IPS DF 6.9 (cell line): ENCODE measurements at places on chromosomes 7 and 10.

DNA sequence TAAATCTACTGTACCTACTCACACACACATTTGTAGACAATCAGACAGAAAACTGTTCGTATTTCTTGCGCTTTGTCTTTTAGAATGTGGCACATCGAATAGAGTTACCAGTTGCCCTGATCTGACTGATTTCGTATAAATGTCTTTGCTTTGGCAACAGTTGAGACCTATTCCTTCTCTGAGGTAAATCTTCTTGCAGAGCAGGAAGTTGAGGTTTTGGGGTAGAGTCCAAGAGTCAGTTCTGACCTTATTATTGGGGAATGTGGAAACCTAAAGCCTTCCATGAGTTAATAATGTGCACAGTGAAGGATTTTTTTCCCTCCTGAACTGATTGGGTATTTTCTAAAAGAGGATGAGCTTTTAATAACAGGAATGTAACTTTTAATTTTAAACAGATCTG is 135.3 kb downstream of the KIAA1217 start:
- no peak for DNase-seq

GRCh38 chr10:132955479-132955878 is 13.1 kb upstream of the CFAP46 start:
- no peak for DNase-seq

GRCh38 chr7:2109936-2110609 is 122.7 kb downstream of the MAD1L1 start:
- no peak for DNase-seq

DNA sequence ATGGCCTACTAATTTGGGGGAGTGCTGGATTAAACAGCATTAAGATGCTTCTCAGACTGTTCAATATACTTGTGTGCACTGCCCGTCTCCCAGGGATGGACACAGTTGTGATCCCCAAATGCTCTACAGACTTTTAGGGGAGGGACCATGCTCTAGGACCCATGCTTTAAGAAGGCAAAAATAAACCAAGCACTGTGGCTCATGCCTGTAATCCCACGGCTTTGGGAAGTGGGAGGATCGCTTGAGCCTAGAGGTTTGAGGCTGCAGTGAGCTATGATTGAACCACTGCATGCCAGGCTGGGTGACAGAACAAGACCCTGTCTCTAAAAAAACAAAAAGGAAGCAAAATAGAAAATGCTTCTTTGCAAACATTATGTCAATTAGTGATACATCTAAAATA is 102.6 kb downstream of the VOPP1 start:
- DNase-seq = no peak

- DNase-seq = no peak
Observed at GRCh38 chr10:11448190-11448544, 163.3 kb downstream of the USP6NL start.

DNA sequence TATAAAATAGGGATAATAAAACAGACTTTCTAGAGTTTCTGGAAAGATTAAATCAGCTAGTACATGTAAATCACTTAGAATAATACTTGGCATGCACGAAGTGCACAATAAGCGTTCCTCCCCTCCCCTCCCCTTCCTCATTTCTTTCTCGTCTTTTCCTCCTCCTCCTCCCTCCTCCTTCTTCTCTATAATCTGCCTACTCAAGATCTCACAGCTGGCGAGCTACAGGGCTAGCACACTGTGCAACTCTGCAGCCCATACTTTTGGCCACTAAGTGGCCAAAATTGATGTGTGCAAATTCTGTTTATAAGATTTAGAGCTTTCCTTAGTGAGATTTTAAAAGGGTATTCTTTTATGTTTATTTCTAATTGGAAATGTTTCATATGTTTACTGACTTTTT is 565.3 kb downstream of the PHTF2 start:
- DNase-seq = no peak

GRCh38 chr7:84844771-84845170 is 342.1 kb downstream of the SEMA3D start:
- no peak for DNase-seq

- DNase-seq = no peak
Observed at GRCh38 chr10:124101351-124101750, 8.0 kb upstream of the CHST15 start.

GRCh38 chr10:45425621-45426563 is 51.9 kb downstream of the ALOX5 start:
- DNase-seq = no peak

GRCh38 chr7:77327932-77328628 is 88.1 kb downstream of the GSAP start:
- DNase-seq = no peak

DNA sequence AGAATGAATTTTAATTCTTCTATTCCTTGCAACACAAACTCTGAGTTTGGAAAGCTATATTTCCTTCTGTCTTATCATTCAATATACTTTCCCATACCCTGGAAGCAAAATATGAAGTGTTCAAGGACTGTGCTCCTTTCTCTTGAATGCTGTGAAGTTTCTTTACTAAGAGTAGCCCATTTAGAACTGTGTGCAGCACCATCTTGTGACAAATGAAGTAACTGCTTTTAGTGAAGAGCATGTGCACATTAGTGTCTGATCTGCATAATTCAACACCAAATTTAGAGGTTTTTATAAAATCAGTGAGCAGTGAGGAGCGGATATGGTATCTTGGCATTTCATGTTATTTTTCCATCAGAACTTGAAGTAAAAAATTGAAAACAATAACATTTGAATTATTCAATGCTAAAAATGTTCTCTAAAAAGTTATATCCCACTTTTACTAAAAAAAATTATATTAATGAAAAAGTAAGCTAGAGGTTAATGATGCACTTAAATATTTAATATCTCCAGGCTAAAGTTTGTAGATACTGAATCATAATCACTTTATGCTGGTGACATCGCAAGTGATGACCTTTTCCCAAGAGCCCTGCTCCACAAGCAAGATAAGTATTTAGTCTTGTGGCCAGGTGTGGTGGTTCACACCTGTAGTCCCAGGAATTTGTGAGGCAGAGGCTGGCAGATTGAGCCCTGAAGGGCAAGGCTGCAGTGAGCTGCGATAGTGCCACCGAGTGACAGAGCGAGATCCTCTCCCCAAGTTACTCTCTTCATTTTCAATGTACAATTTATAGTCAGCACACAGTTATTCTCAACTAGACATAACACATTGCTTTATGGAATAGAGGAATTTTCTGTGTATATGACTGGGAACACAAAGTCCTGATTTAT is 108.8 kb upstream of the PCLO start:
- no peak for DNase-seq

- DNase-seq = no peak
Observed at GRCh38 chr7:133339772-133340171, 86.9 kb downstream of the EXOC4 start.

GRCh38 chr10:122827302-122827701 is 18.4 kb downstream of the CUZD1 start:
- no peak for DNase-seq

DNA sequence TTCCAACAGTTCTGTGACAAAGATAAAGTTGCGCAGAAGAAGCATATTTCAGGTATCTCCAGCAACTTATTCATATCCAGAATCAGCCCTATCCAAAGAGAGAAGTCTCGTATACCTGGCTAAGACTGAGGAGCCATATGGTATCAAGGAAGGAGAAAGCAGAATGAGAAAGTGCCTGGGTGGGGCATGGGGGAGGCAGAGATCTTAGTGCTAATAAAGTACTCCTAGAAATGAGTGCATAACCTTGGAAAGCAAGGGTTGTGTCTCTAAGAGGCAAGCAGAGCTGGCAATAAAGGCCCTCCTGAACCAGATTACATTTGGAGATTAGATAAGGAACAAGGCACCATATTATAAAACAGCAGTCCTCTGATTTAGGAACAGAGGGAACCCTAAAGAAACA is 12.7 kb downstream of the TASOR2 start:
- DNase-seq = no peak

GRCh38 chr10:84012431-84012830 is 126.9 kb upstream of the GHITM start:
- no peak for DNase-seq

GRCh38 chr7:54546986-54547314 is 4.8 kb downstream of the VSTM2A start:
- DNase-seq = no peak

DNA sequence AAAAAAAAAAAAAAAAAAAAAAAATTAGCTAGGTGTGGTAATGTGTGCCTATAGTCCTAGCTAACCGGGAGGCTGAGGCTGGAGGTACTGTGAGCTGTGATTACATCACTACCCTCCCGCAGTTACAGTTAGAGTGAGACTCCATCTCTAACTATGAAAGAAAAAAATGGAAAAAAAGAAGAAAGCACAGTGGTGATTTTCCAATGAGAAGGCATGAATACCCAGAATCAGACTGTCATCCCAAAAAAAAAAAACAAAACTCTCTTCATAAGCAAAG is 269.9 kb upstream of the MKLN1 start:
- no peak for DNase-seq

DNA sequence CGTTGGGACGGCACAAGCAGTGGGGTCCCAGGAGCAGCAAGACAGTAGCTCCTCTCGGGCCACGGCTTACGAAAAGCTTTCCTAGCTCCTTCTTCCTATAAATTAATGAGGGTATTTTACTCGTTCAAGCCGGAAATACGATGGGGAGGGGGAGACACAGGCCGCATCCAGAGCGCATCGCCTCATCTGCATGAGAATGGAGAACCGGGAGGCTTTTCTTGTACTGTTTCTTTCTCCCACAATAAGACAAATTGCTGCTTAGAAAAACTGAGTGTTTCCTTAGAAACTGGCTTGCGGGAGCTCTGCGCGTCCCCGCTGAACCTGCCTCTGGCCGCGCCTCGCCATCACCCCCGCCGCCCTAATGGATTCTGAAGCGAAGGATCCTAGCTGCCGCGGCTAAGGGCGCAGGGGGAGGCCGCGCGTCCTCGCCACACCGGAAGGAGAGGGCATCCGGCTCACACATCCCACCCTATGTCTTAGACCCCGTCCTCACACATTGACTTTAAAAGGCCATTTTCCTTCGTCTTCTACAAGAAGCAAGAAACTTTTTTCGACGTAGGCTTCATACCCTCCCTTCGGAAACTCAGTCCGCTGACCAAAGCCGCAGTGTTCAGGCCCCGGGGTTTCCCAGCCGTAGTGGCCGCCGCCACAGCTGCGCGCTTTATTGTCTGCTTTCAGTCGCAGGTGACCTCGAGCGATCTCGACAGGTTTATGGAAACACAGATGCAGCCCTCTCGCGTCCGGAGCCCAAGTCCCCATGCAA is 8.8 kb downstream of the NXPH1 start:
- DNase-seq = no peak

DNA sequence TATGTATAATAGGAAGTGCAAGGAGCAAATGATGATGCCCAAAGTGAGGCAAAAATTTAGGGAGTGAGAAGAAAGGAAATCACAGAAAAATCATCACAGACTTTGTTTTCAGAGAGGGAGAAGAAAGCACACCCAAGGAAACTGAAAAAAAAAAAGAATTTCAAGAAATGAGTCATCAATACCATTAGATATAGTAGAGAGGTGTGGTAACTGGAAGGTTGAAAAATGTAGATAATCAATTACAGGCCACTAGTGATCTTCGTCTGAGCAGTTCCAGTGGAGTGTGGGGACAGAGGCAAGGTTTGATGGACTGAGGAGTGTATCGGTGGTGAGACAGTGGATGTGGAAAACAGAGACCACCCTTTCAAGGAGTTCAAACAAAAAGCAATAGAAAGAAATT is 31.7 kb downstream of the ASB4 start:
- DNase-seq = no peak

DNA sequence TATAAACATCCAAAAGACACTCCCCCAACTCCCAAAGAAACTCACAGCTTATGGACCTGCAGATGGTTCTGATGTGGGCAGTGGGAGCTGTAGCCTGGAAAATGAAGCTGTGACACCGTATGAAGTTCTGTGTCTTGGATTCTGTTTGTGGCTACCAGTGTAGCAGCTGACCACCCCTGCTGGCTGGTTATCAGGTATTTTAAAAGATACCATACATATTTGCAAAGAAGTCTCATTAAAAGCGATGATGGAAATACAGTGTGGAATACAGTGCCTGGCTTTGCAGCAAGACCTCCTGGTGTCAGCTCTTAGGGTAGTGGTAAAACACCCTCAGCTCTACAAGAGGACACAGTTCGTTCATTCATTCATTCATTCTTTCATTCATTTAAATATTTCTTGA is 194.3 kb upstream of the PRKCQ start:
- DNase-seq = no peak

DNA sequence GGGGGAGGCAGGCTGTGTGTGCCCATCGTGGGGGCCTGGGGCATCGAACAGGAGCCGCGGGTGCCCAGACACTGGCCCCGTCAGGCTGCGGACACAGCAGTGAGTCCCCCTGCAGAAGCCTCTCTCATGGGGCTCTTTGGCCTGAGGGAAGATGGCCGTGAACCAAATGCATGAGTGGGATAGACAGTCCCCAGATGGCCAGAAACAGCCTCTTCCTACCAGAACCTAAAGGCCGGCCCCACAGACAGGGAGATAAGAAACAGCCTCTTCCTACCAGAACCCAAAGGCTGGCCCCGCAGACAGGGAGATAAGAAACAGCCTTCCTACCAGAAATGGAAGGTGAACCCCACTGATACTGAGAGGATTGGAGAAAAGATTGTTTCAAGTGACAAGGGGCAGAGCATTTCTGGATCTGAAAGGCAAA is 16.6 kb downstream of the IDI2 start:
- no peak for DNase-seq

GRCh38 chr10:100728928-100729861 is 16.2 kb upstream of the PAX2 start:
- DNase-seq = no peak

GRCh38 chr7:156969972-156970420 is 20.5 kb downstream of the NOM1 start:
- no peak for DNase-seq

DNA sequence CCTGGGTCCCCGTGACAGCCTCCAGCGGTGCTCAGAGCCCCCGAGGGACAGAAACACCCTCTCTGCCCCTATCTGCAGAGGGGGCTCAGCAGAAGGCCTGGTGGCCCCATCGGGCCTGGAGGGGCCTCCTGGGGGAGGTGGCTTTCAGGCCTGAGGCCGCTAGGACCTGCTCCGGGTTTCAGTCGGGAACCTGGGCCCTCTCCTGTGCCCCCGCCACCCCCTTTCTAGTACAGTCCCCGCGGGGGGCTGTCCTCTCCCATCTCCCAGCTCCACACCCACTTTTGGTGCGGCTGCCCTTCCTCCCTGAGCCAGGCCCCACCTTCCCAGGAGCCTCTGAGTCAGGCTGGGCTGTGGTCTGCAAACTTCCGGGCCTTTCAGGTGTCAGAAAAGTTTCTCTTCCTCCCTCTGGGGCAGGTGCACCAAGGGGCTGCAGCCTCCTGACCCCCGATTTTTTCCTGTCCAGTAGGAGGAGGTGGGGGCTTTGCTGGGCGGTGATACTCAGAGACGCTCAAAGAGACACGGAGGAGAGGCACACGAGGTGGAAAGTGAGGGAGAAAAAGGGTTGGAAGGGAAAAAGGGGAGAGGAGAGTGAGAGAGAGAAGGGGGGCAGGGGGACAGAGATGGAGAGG is 692 bp downstream of the CARD11 start:
- no peak for DNase-seq
